NCI-H345 (cell line): ENCODE measurements at places on chromosomes 13 and 19.

DNA sequence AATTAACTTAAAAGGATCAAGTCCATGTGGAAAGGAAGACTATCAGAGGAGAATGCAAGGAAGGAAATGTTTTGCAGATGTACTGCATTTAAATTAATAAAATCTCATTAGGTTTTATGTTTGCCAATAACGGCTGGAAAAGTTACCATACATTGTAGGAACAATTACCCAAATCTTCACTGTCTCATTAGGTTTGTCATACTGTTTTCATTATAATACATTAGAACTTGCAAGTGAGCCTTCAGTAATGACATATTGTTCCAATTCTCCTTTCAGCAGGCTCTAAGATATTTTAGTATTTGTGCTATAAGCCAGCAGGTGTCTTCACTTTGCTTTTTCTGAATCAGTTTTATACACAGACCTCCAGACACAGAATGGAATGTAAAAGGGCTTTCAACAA lies 661.6 kb upstream of the KLHL1 start:
- no peak for DNase-seq

- DNase-seq, result no peak
Observed at GRCh38 chr13:31739226-31739625, at the start of gene RXFP2. TSS of gene RXFP2 (plus strand) at chr13:31739526. CDS start at chr13:31739613, 87 bp downstream.

DNA sequence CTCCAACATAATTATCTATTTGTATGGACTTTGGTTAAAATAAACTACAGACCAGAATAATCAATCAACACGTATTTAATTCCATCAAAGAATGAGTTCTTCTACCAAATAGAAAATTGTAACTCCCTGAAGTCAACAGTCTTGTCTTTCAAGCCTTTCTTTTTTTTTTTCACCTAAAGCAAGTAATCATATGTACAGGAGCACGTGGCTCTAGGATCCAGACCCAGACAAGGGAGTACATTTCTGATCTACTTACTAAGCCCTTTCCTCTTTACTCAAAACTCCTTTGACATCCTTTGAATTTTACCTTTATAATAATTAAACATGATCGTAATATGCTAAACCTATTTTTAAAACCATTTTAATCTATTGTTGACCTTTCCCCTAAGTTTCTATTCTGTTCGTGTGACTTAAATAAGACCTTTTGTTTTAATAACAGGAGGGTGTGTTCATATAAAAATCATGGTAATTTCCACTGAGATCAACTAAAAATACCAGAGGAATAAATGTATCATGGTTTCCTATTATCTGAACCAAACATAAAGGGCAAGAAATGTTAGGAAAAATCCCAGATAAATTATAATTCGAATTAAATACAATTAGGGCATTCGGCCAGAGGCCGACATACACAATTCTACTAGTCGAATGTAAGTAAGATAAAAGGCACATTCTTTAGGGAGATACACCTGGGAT lies 1.7 kb downstream of the SLC7A1 start:
- no peak for DNase-seq

GRCh38 chr13:94419304-94419924 lies 60.1 kb downstream of the DCT start:
- DNase-seq, result no peak

- no peak for DNase-seq
Observed at GRCh38 chr13:105543742-105544141, 991.7 kb downstream of the EFNB2 start.

DNA sequence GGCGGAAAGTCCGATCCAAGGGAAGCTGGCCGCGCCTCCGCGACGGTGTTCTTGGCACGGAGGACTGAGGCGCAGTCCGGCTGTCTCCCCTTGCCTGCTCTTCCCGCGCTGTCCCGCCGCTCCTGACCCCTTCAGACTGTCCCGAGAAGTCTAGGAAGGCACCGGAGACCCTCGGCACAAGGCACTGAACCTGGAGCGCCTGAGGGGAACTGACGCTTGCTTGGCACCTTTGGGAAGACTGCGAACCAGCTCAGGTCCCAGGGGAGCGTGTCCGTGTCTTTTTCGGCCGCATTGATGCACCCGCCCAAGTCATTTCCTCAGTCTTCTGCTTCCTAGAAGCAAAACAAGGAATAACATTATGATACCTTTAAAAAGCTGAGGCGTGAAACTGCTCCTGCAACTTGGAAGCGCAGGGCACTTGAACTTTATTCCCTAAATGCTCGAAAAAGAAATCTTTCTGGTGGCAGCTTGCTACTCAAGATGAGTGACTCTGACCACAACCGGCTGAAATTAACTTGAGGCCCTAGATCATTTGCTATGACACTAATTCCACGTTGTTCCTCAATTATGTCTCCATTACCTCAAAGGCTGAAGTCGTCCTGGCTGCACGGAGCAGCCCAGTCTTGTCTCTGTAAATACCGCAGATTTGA lies 735 bp upstream of the FLT1 start:
- DNase-seq, result no peak

- no peak for DNase-seq
Observed at GRCh38 chr19:582497-583197, 7.0 kb upstream of the HCN2 start.

DNA sequence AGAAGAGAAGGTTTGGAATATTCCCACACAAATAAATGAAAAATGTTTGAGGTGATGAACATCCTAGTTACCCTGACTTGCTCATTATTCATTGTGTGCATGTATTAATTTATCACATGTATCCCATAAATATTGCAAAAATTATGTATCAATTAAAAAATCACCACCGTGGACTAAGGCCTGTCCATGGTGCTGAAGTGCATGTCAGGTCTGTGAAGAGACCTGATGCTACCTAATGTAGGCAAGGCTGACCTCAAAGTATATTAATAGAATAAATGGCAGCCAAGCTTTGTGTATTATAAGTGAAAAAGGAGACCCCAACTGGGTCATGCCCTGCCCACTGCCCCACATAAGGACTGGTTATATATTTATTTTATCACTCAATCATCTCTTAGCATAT lies 34.4 kb upstream of the ZNF835 start:
- no peak for DNase-seq

GRCh38 chr13:109707044-109707741 lies 79.2 kb downstream of the IRS2 start:
- DNase-seq, result peak; percentile 92

- DNase-seq, result no peak
Observed at GRCh38 chr13:109698779-109699178, 87.6 kb downstream of the IRS2 start.

- DNase-seq, result no peak
Observed at GRCh38 chr13:98462946-98463345, 114.0 kb downstream of the STK24 start.

- no peak for DNase-seq
Observed at GRCh38 chr19:14475251-14476073, at the start of gene PTGER1. TSS of gene PTGER1 (minus strand) at chr19:14475354. CDS start at chr19:14474320, 1,034 bp downstream.

- no peak for DNase-seq
Observed at GRCh38 chr19:2363419-2363818, 3.4 kb downstream of the TMPRSS9 start.

DNA sequence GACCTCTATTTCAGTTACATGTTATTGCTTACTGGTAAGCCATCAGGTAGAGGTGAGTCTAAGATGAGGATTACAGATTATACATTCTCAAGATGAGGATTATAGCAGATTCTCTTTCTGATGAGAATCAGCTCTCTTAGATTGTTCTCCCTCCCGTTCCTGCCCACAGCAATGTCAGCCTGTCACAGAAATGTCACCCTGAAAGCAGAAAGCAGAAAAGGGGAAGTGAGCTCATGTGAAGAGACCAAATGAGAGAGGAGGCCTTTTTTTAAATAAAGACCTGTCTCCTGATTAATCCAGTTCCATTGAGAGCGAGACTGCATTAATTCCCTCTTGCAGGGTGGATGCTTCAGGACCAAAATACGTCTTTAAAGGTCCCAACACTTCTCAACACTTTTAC lies 445.6 kb downstream of the KCTD12 start:
- no peak for DNase-seq

GRCh38 chr13:44648392-44649103 lies 72.4 kb upstream of the TSC22D1 start:
- DNase-seq, result no peak

DNA sequence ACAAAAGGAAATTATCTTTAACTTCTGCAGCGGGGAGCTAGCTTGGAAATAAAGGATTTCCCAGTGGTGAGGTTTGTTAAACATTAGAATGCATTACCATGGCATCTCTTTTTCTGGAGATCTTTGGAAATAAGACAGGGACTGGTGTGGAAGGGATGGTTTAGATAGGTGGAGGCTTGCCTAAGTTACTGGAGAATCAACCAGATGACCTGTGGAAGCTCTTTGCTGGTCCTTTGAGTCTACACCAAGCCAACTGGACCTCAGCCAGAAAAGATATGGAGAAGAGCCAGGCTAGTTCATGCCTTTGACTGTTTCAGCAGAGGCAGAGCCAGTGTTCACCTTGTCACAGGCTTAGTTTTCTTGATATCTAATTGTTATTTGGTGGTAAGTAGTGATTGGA lies 134.7 kb downstream of the KCNRG start:
- no peak for DNase-seq

DNA sequence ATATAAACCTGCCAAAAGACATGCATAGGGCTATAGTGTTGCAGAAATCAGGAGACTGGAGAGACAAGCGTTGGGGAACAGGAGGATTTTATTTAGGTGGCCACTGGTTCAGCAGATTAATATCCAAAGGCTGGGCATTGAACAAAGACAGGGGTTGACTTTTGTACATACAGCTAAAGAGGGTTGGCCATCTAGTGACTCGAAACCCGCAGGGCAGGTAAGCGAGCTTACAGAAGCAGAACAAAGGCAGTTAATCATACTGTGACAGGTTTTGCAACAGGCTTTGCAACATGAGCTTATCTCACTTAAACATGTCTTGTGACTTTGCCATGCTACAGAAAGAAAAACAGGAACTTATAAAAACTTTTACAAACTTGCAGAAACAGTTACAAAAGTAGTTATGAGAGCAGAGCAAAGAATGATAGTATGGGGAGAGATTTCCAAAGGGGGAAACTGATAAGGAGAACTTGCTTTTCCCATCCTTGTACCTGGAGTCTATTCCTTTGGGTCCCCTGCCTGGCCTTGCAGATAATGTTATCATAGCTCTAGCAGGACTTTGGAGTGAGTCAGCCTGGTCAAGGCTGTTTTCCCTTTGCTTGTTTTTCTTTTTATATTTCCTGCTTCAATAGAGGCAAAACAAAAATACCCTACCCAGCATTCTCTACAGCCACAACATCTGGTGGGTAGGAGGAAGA lies 234.2 kb downstream of the PCDH17 start:
- no peak for DNase-seq

- DNase-seq, result no peak
Observed at GRCh38 chr19:19460258-19460731, 54.8 kb downstream of the GATAD2A start.

GRCh38 chr19:41795031-41795461 lies 1.3 kb upstream of the CEACAM3 start:
- peak; percentile 56 for DNase-seq
